Activated CD4-positive, alpha-beta T cell treated with anti-CD3 and anti-CD28 coated beads, Interleukin-2, amount 10 ng/mL, durations not matched to agents 24 days and 14 days (primary cell): ENCODE measurements at places on chromosomes 3 and 15. TPM values are rescaled to one million over a fixed set of nuclear protein-coding genes. Genes with fewer than 3 reads are reported as not detected.

The TPM1 gene
- 10.1 and 10.6 TPM in 2 replicates for total RNA-seq

The C15orf61 gene
- total RNA-seq: 4.7 and 7.3 TPM in 2 replicates

The CNTN4 gene
- total RNA-seq: not detected in 2 replicates

The CCR5 gene
- 1.7 and 2.3 TPM in 2 replicates for total RNA-seq

The SPATA12 gene
- not detected in 2 replicates for total RNA-seq

The PLAAT1 gene
- not detected in 2 replicates for total RNA-seq

The GNAT1 gene
- not detected in 2 replicates for total RNA-seq

The RAD54L2 gene
- total RNA-seq: 43.0 and 44.0 TPM in 2 replicates

The LRRC2 gene
- not detected in 2 replicates for total RNA-seq

The CCR4 gene
- 86.6 and 88.9 TPM in 2 replicates for total RNA-seq

The ITGB5 gene
- total RNA-seq: 2.1 and 2.2 TPM in 2 replicates

The SV2B gene
- 0.05 and 0.07 TPM in 2 replicates for total RNA-seq

The GAP43 gene
- total RNA-seq: not detected in 2 replicates

The ITPKA gene
- 3.3 and 3.8 TPM in 2 replicates for total RNA-seq

The NLGN1 gene
- total RNA-seq: not detected in 2 replicates

The VWA5B2 gene
- total RNA-seq: not detected in 2 replicates

The ITIH1 gene
- not detected in 2 replicates for total RNA-seq

The BCHE gene
- not detected in 2 replicates for total RNA-seq

The TM4SF1 gene
- 0.26 and 0.28 TPM in 2 replicates for total RNA-seq

The ATP13A5 gene
- total RNA-seq: not detected in 2 replicates

The CFAP91 gene
- total RNA-seq: 0.26 TPM in 1 of 2 replicates, not detected in the other

The PTH1R gene
- not detected in 2 replicates for total RNA-seq

The CA12 gene
- 0.43 and 0.63 TPM in 2 replicates for total RNA-seq
